ENCODE measurements at places on chromosomes 2 and 18.

GRCh38 chr2:197296835-197297234 lies 13.7 kb downstream of the ANKRD44 start:
- no peak for DNase-seq

- no peak for DNase-seq
Observed at GRCh38 chr2:73370348-73370747, 15.3 kb upstream of the ALMS1 start.

- DNase-seq = no peak
Observed at GRCh38 chr18:41396211-41396610, 558.8 kb upstream of the PIK3C3 start.

DNA sequence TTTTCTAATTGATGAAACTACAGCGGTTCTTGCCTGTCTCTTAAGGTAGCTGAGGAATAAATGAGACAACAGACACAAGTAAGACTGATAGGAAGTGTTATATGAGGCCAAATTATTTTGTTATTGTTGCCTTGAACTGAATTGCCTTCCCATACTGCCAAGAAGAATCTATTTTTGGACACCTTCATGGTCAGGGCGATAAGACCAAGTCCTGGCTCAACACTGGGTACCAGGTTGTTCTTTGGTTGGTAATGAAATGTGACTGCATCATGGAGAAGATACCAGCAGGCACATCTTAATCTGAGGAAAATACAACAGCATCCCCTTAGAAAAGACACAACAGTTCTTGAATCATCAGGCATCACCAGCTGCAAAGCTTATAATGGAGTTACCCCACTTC lies 23.7 kb downstream of the MSGN1 start:
- no peak for DNase-seq

DNA sequence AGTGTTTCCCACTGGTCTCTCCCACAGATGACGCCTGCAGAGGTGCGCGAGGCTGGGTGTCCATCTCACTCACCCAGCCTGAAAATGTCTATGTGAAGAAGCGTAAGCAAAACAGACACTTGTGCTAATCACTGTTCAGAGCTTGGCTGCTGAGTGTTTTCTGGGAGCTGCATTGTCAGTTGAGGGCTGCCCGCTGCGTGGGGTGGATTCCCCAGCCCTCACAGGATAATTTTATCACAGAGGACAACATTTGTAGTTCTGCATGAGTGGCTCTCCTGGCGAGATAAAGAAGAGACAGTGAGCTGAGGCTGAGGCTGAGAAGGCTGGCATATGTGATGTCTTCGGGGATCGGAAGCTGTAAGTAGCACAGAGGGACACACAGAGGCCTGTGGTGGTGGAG lies 16.2 kb upstream of the CAPN13 start:
- peak; percentile 38 for DNase-seq

DNA sequence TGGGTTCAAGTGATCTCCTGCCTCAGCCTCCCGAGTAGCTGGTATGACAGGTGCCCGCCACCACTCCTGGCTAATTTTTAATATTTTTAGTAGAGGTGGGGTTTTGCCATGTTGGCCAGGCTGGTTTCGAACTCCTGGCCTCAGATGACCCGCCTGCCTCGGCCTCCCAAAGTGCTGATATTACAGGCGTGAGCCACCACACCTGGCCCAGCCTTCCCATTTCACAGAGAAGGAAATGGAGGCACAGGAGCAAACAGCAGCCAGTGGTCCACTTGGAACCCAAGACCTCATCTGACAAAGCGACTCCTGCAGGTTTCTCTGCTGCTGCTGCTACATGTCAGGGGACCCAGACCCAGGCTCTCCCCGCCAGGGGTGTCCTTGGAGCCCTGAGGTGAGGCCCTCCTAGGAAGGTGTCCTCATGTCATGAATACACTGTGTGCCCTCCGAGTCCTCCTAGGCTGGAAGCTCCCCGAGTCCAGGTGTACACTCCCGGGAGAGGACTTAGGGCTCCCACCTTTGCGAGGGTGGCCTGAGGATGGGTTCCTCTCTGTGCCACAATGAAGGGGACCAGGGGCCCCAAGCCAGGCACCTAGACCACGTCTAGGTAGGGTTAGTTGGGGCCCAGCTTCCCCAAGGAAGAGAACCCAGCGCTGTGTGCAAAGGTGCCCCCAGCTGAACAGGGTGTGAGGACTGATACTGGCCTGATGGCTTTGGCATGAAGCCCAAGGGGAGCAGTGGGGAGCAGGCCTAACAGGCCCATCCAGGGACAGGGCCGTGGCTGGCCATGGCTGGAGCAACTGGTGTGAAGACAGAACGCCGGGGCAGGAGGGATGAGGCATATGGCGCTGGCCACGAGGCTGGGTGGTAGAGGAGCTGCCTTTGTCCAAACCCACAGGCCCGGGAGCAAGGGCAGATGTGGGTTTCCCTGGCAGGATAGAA lies 56.1 kb downstream of the HS6ST1 start:
- DNase-seq = no peak

All from SK-N-SH (cell line).